AG08396 (cell line): ENCODE measurements at places on chromosomes 2 and 18.

DNA sequence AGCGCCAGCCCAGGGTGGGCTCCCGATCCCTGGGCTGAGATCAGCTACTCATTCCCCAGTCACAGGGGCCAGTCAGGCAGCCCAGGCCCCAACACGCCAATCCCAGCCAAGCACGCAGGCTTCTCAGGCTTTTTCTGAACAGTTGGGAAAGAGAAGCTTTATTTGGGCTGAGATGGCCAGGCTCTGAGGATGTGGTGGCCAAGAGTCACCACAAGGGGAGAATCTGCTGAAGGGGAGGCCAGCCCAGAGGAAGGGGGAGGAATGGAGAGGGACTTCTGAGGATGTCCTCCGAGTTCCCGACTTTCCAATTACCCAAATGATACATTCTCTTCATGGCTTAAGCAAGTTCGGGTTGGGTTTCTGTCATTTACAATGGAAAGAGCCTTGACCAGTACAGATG is 2.8 kb upstream of the DIPK1C start:
- DNase-seq: no peak

- DNase-seq: no peak
These were observed 105.6 kb downstream of the HNRNPLL start for GRCh38 chr2:38496927-38497669.

- DNase-seq: no peak
These were observed 19.5 kb upstream of the RBMS1 start for GRCh38 chr2:160513120-160513519.

GRCh38 chr2:146414456-146414855 is 1430.4 kb upstream of the ACVR2A start:
- DNase-seq: no peak

DNA sequence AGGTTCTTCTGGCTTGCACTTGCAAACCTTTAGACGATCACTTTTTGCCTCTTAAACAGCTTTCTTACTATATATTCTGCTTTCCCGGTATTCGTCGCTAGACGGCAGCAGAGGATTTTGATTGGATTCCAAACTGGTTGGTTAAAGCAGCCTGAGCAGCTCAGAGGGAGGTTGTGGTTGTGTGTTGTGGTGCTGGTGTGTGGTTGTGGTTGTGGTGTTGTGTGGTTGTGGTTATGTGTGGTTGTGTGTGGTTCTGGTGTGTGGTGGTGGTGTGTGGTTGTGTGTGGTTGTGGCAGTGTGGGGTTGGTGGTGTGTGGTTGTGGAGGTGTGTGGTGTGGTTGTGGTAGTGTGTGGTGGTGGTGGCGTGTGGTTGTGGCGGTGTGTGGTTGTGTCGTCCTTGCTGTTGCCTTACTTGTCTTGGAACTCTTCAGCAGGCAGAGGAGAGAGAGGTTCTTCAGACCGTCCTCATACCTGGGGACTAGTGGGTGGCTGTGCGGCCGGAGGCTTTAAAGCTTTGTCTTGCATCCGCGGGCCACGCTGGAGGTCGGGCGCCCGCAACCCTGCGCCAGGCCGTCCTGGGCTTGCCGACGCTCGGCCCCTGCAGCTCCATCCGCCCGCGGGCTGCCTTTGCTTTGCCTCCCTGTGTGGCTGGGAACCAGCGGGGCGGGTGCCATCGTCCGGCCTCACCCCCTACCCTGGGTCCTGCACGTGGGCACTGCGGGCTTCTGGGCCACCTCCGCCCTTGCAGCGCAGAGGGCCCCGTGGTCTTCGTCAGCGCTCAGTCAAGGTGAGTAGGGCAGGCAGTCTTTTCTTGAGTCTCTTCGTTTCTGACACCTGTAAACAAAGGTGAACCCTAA is 190.8 kb downstream of the ARHGAP28 start:
- peak; percentile 80 for DNase-seq

GRCh38 chr2:215769246-215769645 is 244.1 kb downstream of the MREG start:
- DNase-seq: no peak

GRCh38 chr2:166513952-166514351 is 19.9 kb upstream of the SCN7A start:
- no peak for DNase-seq
